Neuronal stem cell (in vitro differentiated cells): ENCODE measurements at places on chromosomes 5 and 9.

DNA sequence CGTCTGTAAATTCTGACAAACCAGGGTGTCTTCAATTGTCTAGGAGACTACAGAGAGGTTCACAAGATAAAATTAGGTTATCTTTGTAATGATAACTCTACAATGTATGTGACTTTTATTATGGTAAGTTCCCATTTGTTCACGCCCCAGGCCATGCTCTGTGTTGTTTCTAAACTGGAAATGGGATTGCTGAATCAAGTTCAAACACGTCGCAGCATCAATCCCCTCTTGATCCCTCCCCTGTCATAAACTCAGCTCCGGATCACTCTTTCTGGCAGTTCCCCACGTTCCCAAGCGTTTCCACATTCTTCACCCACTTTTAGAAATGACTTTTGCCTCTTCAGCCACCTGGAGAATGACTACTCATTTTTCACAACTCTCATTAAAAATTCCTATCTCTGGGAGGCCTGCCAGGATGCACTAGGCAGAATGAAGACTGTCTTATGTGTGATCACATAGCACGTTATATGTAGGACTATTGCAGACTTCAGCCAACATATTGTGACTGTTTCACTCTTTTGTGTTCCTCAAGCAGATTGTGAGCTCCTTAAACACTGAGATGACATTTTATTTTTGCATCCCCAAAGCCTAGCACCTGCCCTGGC, 1124.2 kb upstream of the WWC1 start:
- H3K4me1 ChIP-seq: no peaks in the 10 kb centered on the region
- no peaks in the 10 kb centered on the region for H3K27me3 ChIP-seq
- H3K27ac ChIP-seq: no peak overlapping the region
- H3K36me3 ChIP-seq: no peaks in the 10 kb centered on the region
- H3K4me3 ChIP-seq: no peak overlapping the region

DNA sequence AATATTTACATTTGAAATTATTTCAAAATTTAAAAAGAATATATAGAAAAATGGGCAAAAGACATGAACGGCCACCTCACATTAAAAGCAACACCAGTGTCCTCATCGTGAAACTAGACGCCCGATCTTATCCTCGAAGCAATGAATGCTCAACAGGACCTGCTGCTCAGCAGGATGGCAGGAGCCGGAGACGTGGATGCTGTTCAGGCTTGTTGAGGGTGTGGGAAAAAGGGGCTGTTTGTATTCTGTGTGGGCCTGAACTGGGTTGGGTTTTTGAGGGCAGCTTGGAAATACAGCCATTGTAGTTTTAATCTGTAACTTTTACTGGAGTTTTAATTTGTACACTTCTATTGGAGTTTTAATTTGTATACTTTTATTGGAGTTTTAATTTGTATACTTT, 20.3 kb downstream of the EXOC3 start:
- no peak for DNase-seq
- H3K4me1 ChIP-seq: no peaks in the 10 kb centered on the region
- peaks cover 22% of the 10 kb centered on the region for H3K36me3 ChIP-seq
- H3K27ac ChIP-seq: no peak overlapping the region
- no peaks in the 10 kb centered on the region for H3K27me3 ChIP-seq

DNA sequence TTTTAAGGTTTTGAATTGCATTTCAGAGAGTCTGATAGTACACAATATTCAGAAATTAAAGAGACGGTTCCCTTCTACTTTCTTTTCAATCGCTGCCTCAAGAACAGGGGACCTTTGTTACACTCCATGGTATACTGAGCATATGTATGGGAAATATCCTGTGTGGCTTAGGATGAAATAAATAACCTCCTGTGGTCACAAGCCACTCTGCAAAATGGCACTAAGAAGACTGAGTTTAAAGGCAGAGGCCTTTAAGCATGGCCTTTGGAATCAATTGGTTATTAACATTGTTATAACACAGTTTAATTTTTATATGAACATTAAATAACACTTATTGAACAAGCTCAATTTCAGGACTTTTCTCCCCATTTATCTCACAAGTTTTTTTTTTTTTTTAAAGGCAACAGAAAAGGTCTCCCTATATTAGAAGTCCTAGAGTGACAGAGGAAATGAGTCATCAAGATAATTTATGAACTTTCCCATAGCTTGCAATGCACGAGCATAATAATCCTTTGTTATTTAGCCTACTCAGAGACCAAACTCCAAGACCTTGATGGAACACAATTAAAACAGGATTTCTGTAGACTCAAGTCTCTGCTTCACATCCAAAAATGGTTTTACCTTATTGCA, 341.9 kb downstream of the TMEM167A start:
- no peaks in the 10 kb centered on the region for H3K27me3 ChIP-seq
- H3K4me1 ChIP-seq: peaks cover 11% of the 10 kb centered on the region
- H3K36me3 ChIP-seq: no peaks in the 10 kb centered on the region
- DNase-seq: no peak
- H3K27ac ChIP-seq: no peak overlapping the region
- no peak overlapping the region for H3K4me3 ChIP-seq

GRCh38 chr5:31049936-31050704, 143.4 kb upstream of the CDH6 start:
- no peaks in the 10 kb centered on the region for H3K36me3 ChIP-seq
- H3K27me3 ChIP-seq: no peaks in the 10 kb centered on the region
- H3K27ac ChIP-seq: peak overlapping the region; percentile 16
- peaks cover 4% of the 10 kb centered on the region for H3K4me1 ChIP-seq
- no peak overlapping the region for H3K4me3 ChIP-seq

GRCh38 chr9:13960011-13960765, 353.8 kb downstream of the NFIB start:
- no peaks in the 10 kb centered on the region for H3K4me1 ChIP-seq
- no peak for DNase-seq
- no peak overlapping the region for H3K4me3 ChIP-seq
- H3K27me3 ChIP-seq: no peaks in the 10 kb centered on the region

DNA sequence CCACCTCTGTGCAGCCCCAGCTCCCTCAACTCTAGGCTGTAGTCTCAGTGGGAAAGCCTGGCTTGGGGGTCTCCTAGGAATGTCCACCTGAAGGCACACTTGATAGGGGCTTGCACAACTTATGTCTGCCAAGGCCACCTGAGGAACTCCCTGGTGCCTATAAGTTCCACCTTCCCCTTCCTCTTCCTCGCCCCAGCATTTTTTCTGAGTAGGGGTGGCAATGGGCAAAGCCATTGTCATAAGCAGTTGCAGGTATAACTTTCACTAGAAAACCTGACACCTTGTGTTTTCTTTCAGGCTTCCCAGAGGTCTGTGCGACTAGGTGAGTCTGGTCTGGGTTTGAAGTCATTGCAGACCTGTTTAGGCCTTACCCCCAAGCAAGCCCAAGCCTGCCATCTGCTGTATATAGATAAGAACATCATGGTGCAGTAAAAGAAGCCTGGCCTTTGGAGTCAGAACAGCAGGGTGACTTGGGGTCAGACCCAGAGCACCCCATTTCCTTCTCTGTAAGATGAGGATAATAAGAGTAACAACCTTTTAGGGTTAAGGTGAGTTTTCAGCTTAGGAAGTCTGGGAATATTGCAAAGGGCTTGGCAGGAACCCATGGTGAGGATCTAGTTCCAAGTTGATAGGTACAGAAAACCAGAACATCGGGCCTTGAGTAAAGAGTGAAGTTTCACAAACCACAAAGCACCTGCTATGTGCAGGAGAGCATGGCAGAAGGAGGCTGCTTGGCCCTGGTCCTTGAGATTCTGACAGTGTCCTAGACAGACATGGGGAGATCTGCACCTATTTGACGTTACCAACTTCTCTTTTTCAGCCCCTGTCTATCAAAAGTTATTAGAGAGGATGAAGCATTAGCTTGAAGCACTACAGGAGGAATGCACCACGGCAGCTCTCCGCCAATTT, 33.8 kb downstream of the TGFBI start:
- no peaks in the 10 kb centered on the region for H3K4me1 ChIP-seq
- no peak for DNase-seq
- no peaks in the 10 kb centered on the region for H3K27me3 ChIP-seq
- H3K36me3 ChIP-seq: no peaks in the 10 kb centered on the region
- H3K4me3 ChIP-seq: no peak overlapping the region
- no peak overlapping the region for H3K27ac ChIP-seq

DNA sequence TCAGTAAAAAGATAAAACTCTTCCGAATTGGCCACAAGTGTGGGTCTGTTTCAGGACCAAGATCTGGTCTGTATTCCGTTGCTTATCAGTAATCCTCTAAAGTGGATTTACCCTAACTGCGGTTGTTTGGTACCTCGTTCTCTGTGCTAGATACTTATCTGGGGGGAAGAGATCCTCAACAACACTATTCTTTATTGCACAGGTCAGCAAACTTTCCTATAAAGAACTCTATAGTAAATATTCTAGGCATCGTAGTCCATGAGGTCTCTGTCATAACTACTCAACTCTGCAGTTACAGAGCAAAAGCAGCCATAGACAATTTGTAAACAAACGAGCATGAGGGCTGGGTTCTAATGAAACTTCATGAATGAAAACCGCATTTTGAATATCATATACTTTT, 335.8 kb upstream of the KIF2A start:
- no peaks in the 10 kb centered on the region for H3K27me3 ChIP-seq
- no peak overlapping the region for H3K27ac ChIP-seq
- no peaks in the 10 kb centered on the region for H3K36me3 ChIP-seq
- H3K4me3 ChIP-seq: no peak overlapping the region
- no peak for DNase-seq
- no peaks in the 10 kb centered on the region for H3K4me1 ChIP-seq

- no peaks in the 10 kb centered on the region for H3K27me3 ChIP-seq
- peak; percentile 78 for DNase-seq
- H3K27ac ChIP-seq: no peak overlapping the region
- H3K36me3 ChIP-seq: no peaks in the 10 kb centered on the region
- H3K4me1 ChIP-seq: no peaks in the 10 kb centered on the region
Observed at GRCh38 chr9:100714372-100715099, 136.7 kb downstream of the CAVIN4 start.
